ELF-1 (cell line): ENCODE measurements at places on chromosomes 1 and 21.

DNA sequence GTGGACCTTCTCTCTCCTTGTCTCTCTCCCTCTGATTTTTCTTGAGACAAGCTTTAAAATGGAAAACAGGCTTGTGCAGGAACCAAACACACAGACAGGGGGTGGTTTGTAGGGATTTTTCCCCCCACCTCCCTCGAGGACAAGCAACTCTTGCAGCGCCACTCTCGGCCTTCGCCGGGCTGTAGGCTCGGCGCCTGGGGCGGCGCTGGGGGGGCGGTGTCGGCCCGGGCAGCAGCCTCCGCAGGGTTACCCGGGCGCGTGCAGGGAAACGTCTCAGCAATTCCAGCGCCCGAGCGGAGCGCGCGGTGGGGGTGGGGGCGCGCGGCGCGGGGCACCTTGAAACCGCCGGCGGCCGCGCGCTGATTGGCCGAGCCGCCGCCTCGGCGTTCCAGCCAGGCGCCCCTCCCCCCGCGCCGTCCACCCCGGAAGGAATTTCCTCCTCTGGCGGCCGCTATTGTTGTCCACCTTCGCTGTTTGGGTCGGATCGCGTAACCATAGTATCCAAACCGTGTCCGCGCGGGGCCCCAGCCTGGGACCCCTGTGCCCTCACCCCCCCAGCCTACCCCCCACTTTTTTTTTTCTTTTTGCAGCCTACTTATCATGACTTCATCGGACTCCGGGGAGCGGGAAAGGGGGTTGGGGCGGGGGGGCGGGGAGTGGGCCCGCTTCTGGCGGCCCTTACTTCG lies 59.8 kb upstream of the ACOT11 start:
- DNase-seq: peak; percentile 96

DNA sequence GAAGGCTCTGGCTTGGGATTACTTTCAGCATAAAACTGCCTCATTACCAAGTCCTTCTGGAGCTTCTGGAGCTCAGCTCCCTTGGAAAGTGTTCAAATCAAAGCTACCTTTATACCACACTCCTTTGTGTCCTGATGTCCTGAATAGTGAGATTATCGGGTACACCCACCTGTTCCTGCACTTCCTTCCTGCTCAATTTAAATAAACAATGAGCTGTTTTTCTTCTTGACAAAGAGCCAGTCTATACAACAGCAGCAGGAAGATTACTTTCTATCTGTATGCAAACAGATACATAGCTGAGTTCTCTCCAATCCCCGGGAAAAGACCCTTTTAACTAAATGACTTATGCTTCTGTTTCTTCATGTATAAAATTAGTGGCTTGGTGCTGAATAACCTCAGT lies 258.0 kb upstream of the FMN2 start:
- DNase-seq: no peak

DNA sequence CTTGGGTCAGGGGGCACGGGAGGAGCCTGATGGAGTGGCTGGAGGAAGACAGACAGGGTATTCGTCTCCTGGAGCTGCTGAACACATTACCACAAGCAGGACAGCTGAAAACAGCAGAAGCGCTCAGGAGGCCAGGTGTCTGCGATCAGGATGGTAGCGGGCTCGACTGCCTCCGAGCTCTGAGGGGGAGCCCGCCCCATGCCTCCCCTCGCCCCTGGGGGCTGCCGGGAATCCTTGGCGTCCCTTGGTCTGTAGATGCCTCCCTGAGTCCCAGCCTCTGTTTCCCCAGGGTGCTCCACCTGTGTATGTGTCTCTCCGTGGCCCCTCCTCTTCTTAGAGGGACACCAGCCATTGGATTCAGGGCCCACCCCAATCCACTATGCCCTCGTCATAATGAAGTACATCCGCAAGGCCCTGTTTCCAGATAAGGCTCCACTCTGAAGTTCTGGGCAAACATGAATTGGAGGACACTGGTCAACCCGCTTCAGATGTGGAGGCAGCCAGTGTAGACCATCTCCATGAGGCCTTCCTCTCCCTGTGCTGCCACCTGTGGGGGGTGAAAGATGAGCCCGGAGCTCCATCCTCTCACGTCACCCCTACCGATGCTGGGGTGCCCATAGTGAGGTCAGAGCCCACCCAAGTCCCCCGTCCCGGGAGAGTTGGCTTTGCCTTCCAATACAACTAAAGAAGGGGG lies 67.8 kb downstream of the SPSB1 start:
- no peak for DNase-seq

DNA sequence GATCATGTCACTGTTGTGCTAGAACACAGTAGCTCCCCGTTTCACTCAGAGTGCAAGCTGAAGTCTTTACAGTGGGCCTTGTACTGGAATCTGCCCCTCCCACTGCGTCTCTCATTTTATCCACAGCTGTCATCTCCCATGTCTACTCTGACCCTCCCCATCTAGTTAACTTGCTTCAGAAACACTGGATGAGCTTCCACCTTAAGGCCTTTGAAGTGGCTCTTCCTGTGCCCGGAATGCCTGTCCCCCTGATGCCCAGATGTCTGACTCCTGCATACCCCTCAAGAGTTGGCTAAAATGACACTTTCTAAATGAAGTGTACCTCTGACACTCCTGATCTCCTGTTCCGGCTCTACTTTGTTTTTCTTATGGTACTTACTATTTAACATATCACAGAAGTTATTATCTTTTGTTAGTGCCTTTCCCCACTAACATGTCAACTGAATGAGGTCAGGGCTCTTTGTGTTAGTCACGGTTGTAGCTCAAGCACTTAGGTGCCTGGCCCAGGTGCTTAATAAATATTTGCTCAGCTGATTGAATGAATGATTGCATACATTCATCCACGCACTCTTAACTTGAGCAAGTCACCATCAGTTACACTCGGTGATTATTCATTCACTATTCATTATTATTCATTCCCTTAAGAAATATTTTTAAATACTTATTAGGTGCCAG lies 13.3 kb downstream of the ARV1 start:
- DNase-seq: no peak

GRCh38 chr1:178417858-178418257 lies 78.9 kb downstream of the CLEC20A start:
- no peak for DNase-seq

- DNase-seq: peak; percentile 64
Observed at GRCh38 chr21:45975020-45975666, 6.4 kb upstream of the COL6A1 start.

GRCh38 chr1:66247415-66248208 lies 286.3 kb upstream of the SGIP1 start:
- no peak for DNase-seq

GRCh38 chr21:37184784-37185593 lies 82.1 kb downstream of the VPS26C start:
- no peak for DNase-seq

DNA sequence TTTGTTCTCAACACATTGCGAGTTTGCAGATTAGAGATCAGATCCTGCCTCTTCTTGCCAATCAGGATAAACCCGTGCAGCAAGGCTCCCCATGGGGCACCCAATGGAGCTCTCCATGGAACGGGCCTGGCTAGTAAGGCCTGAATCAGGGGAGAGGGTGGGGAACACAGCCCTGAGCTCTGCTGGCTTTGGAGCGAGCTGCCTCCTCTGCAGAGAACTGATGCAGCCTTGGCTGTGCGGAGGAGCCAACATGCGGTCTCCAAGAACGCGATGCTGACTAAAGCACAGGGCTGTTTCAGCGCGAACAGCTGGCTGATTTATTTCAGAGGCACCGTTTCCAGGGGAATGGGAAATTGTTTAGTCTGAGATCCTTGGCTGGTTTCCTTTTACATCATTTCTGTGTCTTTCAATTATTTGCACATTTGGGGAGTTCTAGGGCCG lies 139.7 kb downstream of the TSEN15 start:
- DNase-seq: peak; percentile 27

- DNase-seq: no peak
Observed at GRCh38 chr21:35578347-35578782, 482.0 kb downstream of the SETD4 start.

GRCh38 chr1:236400061-236400603 lies 6.0 kb downstream of the EDARADD start:
- peak; percentile 76 for DNase-seq

DNA sequence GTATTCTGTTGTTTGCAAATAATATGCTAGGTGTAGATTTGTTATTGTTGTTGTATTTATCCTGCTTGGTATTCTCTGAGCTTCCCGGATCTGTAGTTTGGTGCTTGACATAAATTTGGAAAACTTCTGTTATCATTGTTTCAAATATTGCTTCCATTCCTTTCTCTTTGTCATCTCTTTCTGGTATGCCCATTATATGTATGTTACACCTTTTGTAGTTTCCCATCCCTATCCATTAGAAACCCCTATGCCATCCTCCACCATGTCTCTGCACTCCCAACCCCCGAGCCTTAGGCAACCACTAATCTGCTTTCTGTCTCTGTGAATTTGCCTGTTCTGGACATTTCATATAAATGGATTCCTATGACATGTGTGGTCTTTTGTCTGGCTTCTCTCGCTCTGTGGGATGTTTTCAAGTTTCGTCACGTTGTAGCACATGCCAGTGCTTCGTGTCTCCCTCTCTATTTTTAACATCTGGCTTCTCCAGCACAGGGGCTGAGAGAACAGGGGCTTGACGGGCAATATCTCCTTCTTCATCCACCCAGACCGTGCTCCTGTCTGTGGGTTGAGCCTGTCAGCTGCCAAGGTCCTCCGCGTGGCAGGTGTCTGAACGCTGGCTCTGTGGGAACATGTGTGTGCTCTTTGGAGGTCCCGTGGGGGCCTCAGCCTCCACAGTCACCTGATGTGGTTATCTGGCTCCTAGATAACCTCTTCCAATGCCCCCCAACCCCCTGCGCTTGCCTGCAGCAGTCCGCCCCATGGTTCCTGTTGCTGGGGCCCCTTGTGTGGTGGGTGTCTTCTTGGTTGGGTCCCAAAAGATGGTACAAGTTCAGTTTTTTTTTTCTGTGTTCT lies 32.8 kb upstream of the MAN1C1 start:
- DNase-seq: no peak

GRCh38 chr1:46405724-46406123 lies 11.6 kb downstream of the FAAH start:
- DNase-seq: no peak

DNA sequence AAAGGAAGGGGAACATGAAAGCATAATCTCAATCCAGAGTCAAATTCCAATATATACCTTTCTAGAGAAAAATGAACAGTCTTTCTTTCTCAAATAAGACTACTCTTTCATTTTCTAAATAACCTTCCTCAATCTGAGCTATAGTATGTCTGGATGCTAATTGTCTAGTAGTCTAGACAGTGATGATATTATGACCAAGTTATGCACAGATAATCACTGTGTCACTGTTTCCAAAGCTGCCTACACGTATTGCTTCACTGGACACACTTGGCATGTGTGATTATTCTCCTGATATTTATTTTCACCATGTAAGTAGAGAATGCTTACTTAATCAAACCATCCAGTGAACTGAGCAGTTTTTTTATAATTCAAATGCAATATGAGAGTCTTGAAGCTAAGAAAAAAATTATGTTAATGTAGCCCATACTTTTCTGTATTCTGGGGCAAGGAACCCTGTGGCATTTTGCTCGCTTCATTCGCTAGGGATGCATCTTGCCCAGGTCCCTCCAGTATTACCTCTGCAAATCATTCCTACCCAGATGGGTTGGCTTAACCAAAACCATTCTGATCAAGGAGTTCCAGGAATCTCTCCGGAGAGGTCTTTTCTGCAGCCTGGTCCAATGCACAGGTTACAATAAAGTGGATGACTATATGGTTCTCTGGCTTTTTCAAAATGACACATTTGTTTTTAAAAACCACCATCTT lies 303.1 kb upstream of the RUNX1 start:
- no peak for DNase-seq

DNA sequence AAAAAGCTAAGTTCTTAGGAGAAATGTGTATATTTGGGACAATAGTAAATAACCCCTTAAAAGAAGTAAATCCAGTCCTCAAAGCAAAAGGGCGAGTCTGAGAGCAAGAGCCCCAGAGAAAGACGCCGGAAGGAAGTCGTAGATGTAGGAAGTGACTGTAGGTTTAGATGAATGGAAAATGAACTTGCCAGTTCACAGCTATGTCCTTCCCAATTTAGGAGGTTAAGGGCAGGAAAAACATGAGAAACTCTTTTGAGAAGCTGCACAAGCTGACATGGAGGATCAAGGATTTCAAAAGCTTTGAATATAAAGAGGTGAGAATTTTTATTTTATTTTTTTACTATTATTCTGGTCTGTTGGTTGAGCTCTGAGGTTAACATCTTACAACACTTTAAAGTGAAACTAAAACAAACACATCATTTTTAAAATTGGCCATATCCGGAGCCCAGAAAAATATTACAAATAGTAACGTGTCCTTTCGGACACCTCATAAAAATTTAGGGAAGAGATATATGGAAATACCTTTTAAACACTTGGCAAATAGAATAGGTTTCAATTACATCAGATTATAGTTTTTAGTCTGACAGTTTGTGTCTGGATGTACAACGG lies 1178.6 kb downstream of the MRPL39 start:
- no peak for DNase-seq

- no peak for DNase-seq
Observed at GRCh38 chr1:62832276-62832675, 48.3 kb downstream of the ATG4C start.

DNA sequence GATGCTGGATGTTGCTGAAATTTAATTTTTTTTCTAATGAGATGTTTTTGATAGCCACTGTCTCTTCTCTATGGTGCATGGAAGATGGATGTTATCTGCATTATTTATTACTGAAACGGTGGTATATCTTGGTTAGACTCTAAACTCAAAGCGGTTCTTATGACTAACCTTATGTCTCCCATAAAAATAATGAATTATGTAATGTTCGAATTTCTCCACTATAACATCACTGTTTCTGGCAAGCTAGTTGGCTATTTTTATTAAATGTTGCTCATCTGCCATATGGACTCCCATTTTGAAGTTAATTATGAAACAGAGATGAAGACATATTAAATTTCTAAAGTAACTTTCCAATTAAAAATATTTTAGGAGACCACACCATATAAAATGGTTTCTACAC lies 808.6 kb upstream of the ADGRL4 start:
- no peak for DNase-seq

GRCh38 chr1:206456577-206457370 lies 13.5 kb upstream of the IKBKE start:
- DNase-seq: peak; percentile 55

DNA sequence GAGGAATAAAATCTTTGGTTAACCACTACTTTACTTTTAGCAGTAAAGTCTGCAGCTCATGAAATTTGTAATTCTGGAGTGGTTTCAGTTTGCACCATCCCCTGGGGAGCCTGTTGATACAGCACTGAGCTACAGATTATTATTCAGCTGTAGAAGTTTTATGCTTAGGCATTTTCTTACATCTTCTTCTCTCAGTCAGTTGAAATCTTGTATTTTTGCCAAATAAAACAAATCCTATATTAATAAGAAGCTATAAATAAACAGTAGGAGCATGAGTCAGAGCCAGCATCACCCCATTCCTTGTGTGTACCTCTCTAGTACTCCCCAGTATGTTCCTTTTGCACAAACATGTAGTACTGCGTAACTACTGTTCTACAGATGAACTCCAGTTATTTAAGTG lies 118.9 kb downstream of the ATF6 start:
- DNase-seq: no peak

- DNase-seq: no peak
Observed at GRCh38 chr1:180482425-180483275, 19.7 kb downstream of the ACBD6 start.

GRCh38 chr1:12617901-12618660 lies at the start of gene DHRS3:
TSS of gene DHRS3 (minus strand) at chr1:12618210. CDS start at chr1:12617348, 862 bp downstream.
- DNase-seq: peak; percentile 96

- DNase-seq: no peak
Observed at GRCh38 chr1:169809370-169810095, 14.8 kb upstream of the METTL18 start.
